Activated CD8-positive, alpha-beta memory T cell treated with anti-CD3 and anti-CD28 coated beads, Interleukin-2, amount 10 ng/mL, durations not matched to agents 7 days and 5 days (primary cell): ENCODE measurements at places on chromosomes 4 and X.

DNA sequence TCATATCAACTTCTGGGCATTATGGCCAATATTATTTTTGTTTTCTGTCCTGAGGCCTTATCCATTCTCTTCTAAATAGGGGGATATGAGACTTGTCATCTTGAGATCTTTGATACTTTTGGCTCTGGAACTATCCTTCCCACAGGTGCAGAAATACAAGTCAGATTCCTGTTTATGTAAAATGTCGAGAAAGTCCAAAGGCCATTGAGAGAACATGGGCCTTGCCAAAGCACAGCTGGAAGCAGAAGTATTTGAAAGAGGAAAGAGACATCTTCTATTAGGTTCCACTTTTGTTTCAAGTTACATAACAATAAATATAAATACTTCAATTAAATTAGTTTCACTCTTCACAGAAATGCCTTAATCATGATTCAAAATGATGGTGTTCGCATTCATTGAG is 20.8 kb upstream of the PRSS48 start:
- no peak overlapping the region for H3K27ac ChIP-seq
- no peak for DNase-seq
- H3K27me3 ChIP-seq: no peaks in the 10 kb centered on the region

DNA sequence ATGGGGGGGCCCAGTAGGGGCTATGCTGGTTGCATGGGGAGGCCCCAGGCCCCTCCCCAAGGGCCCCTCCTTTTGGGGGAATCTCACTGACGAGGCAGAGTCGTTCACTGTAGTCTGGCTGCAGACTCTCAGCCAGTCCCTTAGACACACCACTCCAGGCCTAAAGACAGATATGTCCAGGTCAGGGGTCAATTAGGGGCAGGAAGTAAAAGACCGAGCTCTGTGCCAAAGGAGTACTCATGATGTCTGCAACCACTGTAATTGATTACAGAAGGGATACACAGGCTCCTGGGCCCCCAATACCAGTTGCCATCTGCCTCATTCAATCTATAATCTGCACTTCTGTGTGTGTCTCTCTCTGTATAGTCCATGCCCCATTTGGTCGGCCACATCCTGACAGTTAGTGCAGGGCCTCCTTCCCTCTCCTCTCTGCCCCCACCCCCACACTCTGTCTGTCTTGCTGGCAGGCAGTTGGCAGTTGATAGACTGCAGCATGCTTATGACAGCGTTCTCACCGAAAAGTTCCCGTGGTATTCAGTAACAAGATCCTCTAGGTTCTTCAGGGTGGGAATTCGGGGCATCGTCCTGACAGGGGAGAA is 1.3 kb upstream of the CXorf65 start:
- H3K27ac ChIP-seq: peak overlapping the region; percentile 99
- DNase-seq: peak; percentile 79
- H3K4me3 ChIP-seq: peak overlapping the region; percentile 99
- peaks cover 60% of the 10 kb centered on the region for H3K4me1 ChIP-seq
- H3K27me3 ChIP-seq: no peaks in the 10 kb centered on the region

- H3K27me3 ChIP-seq: no peaks in the 10 kb centered on the region
- no peak overlapping the region for H3K4me3 ChIP-seq
- H3K36me3 ChIP-seq: no peaks in the 10 kb centered on the region
Measured at GRCh38 chr4:138689187-138689586, 326.4 kb upstream of the NOCT start.

- no peak overlapping the region for H3K27ac ChIP-seq
- no peak for DNase-seq
- H3K4me1 ChIP-seq: peaks cover 58% of the 10 kb centered on the region
- peaks cover 22% of the 10 kb centered on the region for H3K36me3 ChIP-seq
Measured at GRCh38 chr4:168484626-168485025, 4.3 kb upstream of the DDX60L start.

GRCh38 chr4:5100336-5100735 is 49.1 kb downstream of the STK32B start:
- no peak for DNase-seq
- no peaks in the 10 kb centered on the region for H3K27me3 ChIP-seq
- no peak overlapping the region for H3K4me3 ChIP-seq
- no peak overlapping the region for H3K27ac ChIP-seq
- no peaks in the 10 kb centered on the region for H3K36me3 ChIP-seq
- H3K4me1 ChIP-seq: no peaks in the 10 kb centered on the region

DNA sequence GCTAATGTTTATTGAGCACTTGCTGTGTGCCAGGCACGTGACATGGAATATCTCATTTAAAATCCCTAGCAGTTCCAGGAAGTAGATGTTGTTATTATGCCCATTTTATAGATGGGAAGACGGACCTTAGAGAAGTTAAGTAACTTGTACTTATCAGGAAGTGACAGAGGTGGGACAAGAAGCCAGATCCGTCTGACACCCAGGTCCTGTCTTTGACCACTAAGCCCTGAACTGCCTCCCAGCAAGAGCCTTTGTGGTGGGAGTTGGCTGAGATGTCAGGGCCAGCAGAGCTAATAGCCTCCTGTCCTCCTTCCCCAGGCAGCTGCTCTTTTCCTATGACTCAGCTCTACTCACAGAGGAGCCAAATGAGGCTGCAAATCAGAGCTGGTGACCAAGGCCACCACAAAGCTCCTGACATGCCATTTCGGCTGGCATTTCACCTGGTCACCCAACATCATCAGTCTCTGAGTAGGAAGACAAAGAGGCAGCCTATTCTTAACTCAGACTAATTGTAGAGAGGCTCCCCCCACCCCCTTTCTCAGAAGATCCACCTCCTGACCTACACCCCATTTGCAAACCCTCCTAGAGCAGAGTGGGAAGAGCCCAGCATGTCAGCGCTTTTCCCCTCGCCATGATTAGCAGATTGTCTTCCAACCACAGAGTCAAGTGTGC is 175.1 kb upstream of the KIT start:
- no peaks in the 10 kb centered on the region for H3K36me3 ChIP-seq
- no peak overlapping the region for H3K4me3 ChIP-seq
- no peak overlapping the region for H3K27ac ChIP-seq
- no peaks in the 10 kb centered on the region for H3K4me1 ChIP-seq
- DNase-seq: no peak
- no peaks in the 10 kb centered on the region for H3K27me3 ChIP-seq

- no peak for DNase-seq
- no peak overlapping the region for H3K4me3 ChIP-seq
- no peaks in the 10 kb centered on the region for H3K4me1 ChIP-seq
- H3K27ac ChIP-seq: no peak overlapping the region
Measured at GRCh38 chr4:123248085-123248659, 148.4 kb upstream of the SPRY1 start.

- peaks cover 17% of the 10 kb centered on the region for H3K36me3 ChIP-seq
- no peak overlapping the region for H3K4me3 ChIP-seq
- no peak for DNase-seq
Measured at GRCh38 chr4:146462251-146462650, 59.5 kb downstream of the SLC10A7 start.

GRCh38 chrX:79477691-79478090 is 110.6 kb upstream of the ITM2A start:
- no peak overlapping the region for H3K27ac ChIP-seq
- peaks cover 3% of the 10 kb centered on the region for H3K27me3 ChIP-seq
- no peak for DNase-seq
- no peak overlapping the region for H3K4me3 ChIP-seq

- no peak overlapping the region for H3K27ac ChIP-seq
- no peak for DNase-seq
- H3K4me3 ChIP-seq: no peak overlapping the region
- H3K36me3 ChIP-seq: no peaks in the 10 kb centered on the region
Measured at GRCh38 chr4:148332486-148332885, 109.7 kb downstream of the NR3C2 start.

- H3K4me1 ChIP-seq: no peaks in the 10 kb centered on the region
- H3K27me3 ChIP-seq: no peaks in the 10 kb centered on the region
- H3K36me3 ChIP-seq: peaks cover 12% of the 10 kb centered on the region
- no peak for DNase-seq
- H3K27ac ChIP-seq: no peak overlapping the region
- no peak overlapping the region for H3K4me3 ChIP-seq
Measured at GRCh38 chr4:3183008-3183407, 66.0 kb upstream of the MSANTD1 start.

GRCh38 chr4:154465085-154465484 is 26.5 kb downstream of the DCHS2 start:
- no peak overlapping the region for H3K27ac ChIP-seq
- no peak overlapping the region for H3K4me3 ChIP-seq
- H3K36me3 ChIP-seq: no peaks in the 10 kb centered on the region
- no peaks in the 10 kb centered on the region for H3K4me1 ChIP-seq
- DNase-seq: no peak
- H3K27me3 ChIP-seq: peaks cover 16% of the 10 kb centered on the region

- no peak overlapping the region for H3K27ac ChIP-seq
- no peaks in the 10 kb centered on the region for H3K4me1 ChIP-seq
- DNase-seq: no peak
- no peaks in the 10 kb centered on the region for H3K36me3 ChIP-seq
- H3K27me3 ChIP-seq: no peaks in the 10 kb centered on the region
Measured at GRCh38 chr4:58149404-58150085, 1039.4 kb upstream of the IGFBP7 start.

GRCh38 chrX:118802857-118803256 is 20.8 kb upstream of the ZCCHC12 start:
- no peak overlapping the region for H3K4me3 ChIP-seq
- H3K27me3 ChIP-seq: peaks cover 10% of the 10 kb centered on the region
- no peaks in the 10 kb centered on the region for H3K36me3 ChIP-seq
- DNase-seq: no peak
- no peak overlapping the region for H3K27ac ChIP-seq

DNA sequence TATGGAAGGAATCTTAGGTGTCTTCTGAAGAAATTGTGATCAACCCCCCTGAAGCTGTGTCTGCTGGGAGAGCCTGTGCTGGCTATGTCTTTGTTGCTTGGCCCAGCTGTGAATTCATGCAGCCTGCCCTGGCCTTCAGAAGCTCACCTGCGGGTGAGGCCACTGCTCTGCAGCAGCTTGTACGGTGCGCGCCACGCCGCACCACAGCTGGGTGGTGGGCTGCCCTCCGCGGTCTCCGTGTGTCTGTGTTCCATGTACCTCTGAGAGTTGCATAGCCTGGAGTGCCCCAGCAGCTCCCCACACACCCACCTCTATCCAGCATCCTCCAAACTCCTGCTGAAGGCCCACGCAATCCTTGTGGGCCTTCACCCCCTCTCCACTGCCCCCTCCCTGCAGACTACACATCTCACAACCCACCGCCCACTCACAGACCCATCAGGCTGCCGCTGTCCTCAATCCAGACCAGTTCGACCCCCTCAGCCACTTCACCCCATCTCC is 65.6 kb downstream of the ENPP6 start:
- peaks cover 8% of the 10 kb centered on the region for H3K4me1 ChIP-seq
- no peaks in the 10 kb centered on the region for H3K36me3 ChIP-seq
- no peak overlapping the region for H3K27ac ChIP-seq
- no peak for DNase-seq
- peaks cover 15% of the 10 kb centered on the region for H3K27me3 ChIP-seq

DNA sequence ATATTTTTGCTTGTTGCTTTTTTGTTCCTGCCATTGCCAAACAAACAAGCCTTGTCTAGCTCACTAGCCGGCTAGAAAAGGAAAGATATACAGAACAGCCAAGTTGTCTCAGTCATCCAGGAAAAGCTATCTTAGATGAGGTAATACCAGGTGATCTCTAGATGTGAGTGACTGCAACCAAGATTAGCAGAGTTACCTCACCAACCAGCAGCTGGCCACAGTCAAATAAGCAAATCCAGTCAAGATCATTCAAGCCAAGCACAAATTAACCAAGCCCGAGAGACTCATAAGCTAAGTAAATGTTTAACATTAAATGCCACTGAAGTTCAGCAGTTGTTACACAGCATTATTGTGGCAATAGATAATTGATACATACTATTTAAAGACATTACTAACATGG is 108.6 kb downstream of the CENPC start:
- peaks cover 3% of the 10 kb centered on the region for H3K4me1 ChIP-seq
- no peaks in the 10 kb centered on the region for H3K27me3 ChIP-seq
- H3K27ac ChIP-seq: no peak overlapping the region
- DNase-seq: no peak
- peaks cover 35% of the 10 kb centered on the region for H3K36me3 ChIP-seq

DNA sequence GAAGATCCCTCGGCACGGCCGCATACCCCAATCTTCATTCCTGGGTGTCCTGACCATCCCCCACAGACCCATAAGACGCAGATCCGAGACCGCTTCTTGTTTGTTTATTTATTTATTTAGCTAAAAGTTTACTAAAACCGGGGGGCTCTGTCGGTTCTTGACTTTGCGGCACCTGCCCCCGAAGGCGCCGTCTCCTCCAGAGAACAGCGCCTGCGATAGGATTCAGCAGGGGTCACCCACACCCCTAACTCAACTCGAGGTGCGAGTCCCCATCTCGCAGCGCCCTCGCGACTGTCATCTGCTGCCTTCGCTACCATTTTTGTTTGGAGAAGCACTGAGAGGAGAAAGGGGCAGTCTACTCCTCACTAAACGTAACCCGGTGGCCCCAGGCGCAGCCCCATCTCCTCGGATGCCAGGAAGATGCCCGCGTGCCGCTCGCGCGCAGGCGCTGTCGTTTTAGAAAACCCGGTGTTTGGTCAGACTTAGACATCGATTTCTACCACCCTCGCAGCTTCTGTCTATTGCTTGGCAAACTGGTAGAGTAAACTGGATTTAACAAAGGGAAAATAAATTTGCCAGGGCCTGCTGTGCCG is 18.9 kb upstream of the GPR101 start:
- peak overlapping the region; percentile 54 for H3K27ac ChIP-seq
- H3K4me1 ChIP-seq: peaks cover 13% of the 10 kb centered on the region
- H3K4me3 ChIP-seq: peak overlapping the region; percentile 78
- no peaks in the 10 kb centered on the region for H3K36me3 ChIP-seq
- peak; percentile 41 for DNase-seq
- H3K27me3 ChIP-seq: peaks cover 40% of the 10 kb centered on the region

DNA sequence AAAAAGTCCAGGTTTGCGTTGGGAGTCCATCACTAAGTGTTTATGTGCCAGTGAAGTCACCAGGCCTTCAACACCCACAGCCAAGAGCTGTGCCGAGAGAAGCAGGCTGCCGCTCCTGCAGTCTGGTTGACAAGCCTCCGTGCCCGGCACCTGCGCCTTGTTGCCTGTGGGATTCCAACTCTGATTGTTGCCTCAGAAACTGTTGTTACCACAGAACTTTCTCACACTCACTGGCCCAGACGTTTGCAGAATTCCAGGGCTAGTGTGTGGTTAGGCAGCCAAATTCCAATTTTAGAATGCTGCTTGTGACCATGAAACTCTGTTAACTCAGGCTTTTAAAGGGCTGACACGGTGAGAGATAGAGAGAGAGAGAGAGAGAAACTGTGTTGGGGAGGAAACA is 119.5 kb upstream of the LIMCH1 start:
- no peaks in the 10 kb centered on the region for H3K36me3 ChIP-seq
- H3K4me3 ChIP-seq: no peak overlapping the region
- peaks cover 3% of the 10 kb centered on the region for H3K27me3 ChIP-seq
- H3K27ac ChIP-seq: no peak overlapping the region
- no peaks in the 10 kb centered on the region for H3K4me1 ChIP-seq
- DNase-seq: no peak

GRCh38 chrX:72121383-72121782 is 10.3 kb downstream of the RTL5 start:
- H3K27ac ChIP-seq: peak overlapping the region; percentile 76
- peaks cover 2% of the 10 kb centered on the region for H3K36me3 ChIP-seq
- peaks cover 44% of the 10 kb centered on the region for H3K27me3 ChIP-seq
- H3K4me1 ChIP-seq: peaks cover 50% of the 10 kb centered on the region
- DNase-seq: peak; percentile 71
- no peak overlapping the region for H3K4me3 ChIP-seq

GRCh38 chrX:103730796-103731493 is 20.2 kb downstream of the TMEM31 start:
- peaks cover 13% of the 10 kb centered on the region for H3K4me1 ChIP-seq
- no peak overlapping the region for H3K27ac ChIP-seq
- peaks cover 14% of the 10 kb centered on the region for H3K27me3 ChIP-seq
- H3K4me3 ChIP-seq: no peak overlapping the region
